Ascending aorta (tissue), 2 donors: ENCODE measurements at places on chromosomes 4 and X. TPM values are rescaled to one million over a fixed set of nuclear protein-coding genes. Genes with fewer than 3 reads are reported as not detected.

The TMEM164 gene
- total RNA-seq = 15.0 TPM

The MAGEC2 gene
- total RNA-seq = not detected

DNA sequence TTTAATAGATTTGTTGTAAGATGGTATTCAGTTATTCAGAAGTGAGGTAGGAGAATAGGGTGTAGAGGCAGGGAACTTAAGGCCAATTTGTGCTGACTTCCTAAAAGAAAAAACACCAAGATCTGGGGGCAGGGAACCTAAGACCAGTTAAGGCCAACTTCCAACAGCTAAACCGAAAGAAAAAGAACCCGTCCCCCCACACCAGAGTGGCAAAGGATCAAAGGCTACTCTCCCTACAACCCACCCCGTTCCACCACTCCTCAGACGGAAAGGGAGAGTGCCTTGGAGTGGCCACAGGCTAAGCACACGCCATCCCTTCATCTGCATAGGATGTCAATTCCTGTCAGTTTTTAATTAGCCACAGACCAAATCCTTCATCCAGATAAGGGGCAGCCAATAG is 3.7 kb upstream of the ZNF718 start:
- H3K4me1 ChIP-seq = peaks cover 1% of the 10 kb centered on the region
- H3K27me3 ChIP-seq = no peaks in the 10 kb centered on the region
- no peak overlapping the region for H3K4me3 ChIP-seq
- no peak overlapping the region for H3K27ac ChIP-seq

DNA sequence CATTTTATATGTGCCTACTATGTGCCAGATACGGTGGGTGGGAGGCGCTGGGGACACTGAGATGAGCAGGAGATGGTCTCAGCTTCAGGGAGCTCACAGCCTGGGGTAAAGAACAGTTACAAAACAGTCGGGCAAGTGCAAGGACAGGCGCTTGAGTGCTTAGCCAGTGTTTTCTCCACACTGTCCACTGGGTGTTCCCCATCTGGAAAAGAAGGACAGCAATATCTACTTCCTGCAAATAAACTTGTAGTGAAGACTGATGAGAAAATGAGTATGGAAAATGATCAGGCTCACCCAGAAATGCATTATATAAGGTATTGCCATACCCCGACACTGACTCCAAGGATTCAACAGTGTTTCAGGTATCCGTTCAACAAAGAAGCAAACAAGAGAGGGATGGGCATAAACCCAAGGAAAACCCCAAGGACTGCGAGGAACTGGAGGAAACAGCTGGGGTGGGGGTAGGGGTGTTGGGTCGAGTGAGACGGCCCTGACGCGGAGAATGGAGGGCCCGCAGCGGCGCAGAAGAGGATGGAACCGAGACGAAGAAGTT is 835 bp downstream of the TMEM185A start:
- H3K27me3 ChIP-seq = no peaks in the 10 kb centered on the region
- peak overlapping the region; percentile 45 for H3K27ac ChIP-seq
- peak overlapping the region; percentile 59 for H3K4me3 ChIP-seq
- no peaks in the 10 kb centered on the region for H3K4me1 ChIP-seq

DNA sequence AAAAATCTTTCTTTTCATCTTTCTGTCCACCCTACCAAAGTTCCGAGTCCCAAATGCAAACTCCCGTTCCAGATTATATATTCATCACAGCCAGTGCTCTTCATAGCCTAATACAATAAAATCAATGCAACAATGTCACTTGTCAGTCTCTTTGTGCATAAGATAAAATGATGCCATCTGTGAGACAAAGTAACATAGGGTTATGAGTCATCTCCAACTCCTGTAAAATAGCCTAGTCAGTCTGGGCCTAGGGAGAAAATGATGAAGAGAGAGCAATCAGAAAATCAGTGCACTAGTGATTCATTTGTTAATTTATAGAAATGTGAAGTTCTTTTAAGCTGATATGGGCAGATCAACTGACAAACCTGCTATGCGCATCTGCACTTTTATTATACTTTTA is 689.1 kb upstream of the DIAPH2 start:
- no peaks in the 10 kb centered on the region for H3K4me1 ChIP-seq
- no peaks in the 10 kb centered on the region for H3K27me3 ChIP-seq
- DNase-seq = no peak
- no peaks in the 10 kb centered on the region for H3K36me3 ChIP-seq
- no peak overlapping the region for H3K4me3 ChIP-seq
- no peak overlapping the region for H3K27ac ChIP-seq

GRCh38 chrX:316351-317325 is 2.0 kb downstream of the GTPBP6 start:
- H3K27ac ChIP-seq = peak overlapping the region; percentile 96
- peaks cover 33% of the 10 kb centered on the region for H3K36me3 ChIP-seq
- no peak for DNase-seq
- no peaks in the 10 kb centered on the region for H3K27me3 ChIP-seq

DNA sequence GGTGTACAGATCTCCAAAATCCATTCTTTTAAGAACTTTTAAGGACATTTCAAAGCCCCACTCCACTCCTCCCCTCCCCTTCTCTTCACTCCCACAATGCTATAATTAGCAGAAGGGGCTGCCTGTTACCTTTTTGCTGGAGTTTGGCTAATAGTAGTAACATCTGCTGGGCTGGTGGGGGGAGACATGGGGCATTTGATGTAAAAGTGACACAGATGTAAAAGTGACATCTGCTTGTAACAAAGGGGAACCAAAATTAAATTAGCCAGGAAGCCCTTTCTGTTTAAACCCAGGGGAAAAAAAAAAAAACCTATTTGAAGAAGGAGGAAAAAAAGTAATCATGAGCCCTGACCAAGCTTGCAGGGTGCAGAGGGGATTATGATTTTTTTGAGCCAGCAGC is 5.4 kb upstream of the PHOX2B start:
- H3K4me1 ChIP-seq = no peaks in the 10 kb centered on the region
- H3K27me3 ChIP-seq = no peaks in the 10 kb centered on the region
- no peak overlapping the region for H3K27ac ChIP-seq
- no peak for DNase-seq
- H3K4me3 ChIP-seq = no peak overlapping the region
- H3K36me3 ChIP-seq = no peaks in the 10 kb centered on the region

- no peak overlapping the region for H3K4me3 ChIP-seq
- no peak overlapping the region for H3K27ac ChIP-seq
- no peaks in the 10 kb centered on the region for H3K27me3 ChIP-seq
- no peaks in the 10 kb centered on the region for H3K4me1 ChIP-seq
- DNase-seq = no peak
Observed at GRCh38 chr4:8709729-8710360, 117.3 kb downstream of the CPZ start.

- H3K27me3 ChIP-seq = no peaks in the 10 kb centered on the region
- no peaks in the 10 kb centered on the region for H3K4me1 ChIP-seq
- H3K4me3 ChIP-seq = no peak overlapping the region
Observed at GRCh38 chrX:1554469-1555210, 17.7 kb upstream of the P2RY8 start.

GRCh38 chr4:144384408-144384807 is 243.9 kb upstream of the GYPA start:
- no peaks in the 10 kb centered on the region for H3K36me3 ChIP-seq
- no peak overlapping the region for H3K4me3 ChIP-seq
- no peak overlapping the region for H3K27ac ChIP-seq
- no peak for DNase-seq

GRCh38 chr4:101328063-101328602 is 19.2 kb downstream of the PPP3CA start:
- H3K27ac ChIP-seq = no peak overlapping the region
- no peak overlapping the region for H3K4me3 ChIP-seq
- peaks cover 3% of the 10 kb centered on the region for H3K4me1 ChIP-seq

GRCh38 chrX:149522916-149523315 is 17.8 kb upstream of the IDS start:
- no peak overlapping the region for H3K27ac ChIP-seq
- no peak for DNase-seq
- no peaks in the 10 kb centered on the region for H3K4me1 ChIP-seq
- H3K36me3 ChIP-seq = no peaks in the 10 kb centered on the region
- H3K27me3 ChIP-seq = no peaks in the 10 kb centered on the region
- no peak overlapping the region for H3K4me3 ChIP-seq

DNA sequence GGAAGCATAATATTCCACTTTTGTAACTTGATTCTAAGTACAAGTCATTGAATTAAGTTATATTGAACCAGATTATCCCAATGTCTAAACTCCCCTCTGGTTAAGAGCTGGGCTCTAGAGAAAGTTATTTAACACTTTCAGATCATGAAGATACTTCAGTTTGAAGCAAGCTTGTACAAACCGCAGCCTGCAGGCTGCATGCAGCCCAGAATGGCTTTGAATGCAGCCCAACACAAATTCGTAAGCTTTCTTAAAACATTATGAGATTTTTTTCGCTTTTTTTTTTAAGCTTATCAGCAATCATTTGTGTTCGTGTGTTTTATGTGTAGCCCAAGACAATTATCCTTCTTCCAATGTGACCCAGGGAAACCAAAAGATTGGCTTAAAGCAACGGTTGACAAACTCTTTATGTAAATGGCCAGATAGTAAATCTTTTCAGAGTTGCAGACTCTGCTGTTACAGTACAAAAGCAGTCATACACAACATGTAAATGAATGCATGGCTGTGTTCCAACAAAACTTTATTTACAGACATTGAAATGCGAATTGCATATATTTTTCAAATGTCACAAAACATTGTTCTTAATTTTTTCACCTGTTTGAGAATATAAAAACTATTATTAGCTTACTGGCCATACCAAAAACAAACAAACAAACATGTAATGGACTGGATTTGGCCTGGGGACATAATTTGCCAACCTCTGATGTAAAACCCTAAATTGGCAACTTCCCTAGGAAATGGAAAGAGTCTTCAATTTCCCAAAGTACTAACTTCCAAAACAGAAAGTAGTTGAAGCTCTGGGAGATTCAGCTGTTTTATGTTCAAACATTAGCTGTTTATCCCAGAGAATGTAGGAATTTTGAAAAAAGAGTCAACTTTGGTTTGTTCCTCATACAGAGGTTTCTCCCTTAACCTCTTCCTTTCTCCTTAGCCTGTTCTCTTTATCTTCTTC is 201.1 kb upstream of the MBNL3 start:
- DNase-seq = no peak
- H3K36me3 ChIP-seq = no peaks in the 10 kb centered on the region
- H3K4me3 ChIP-seq = no peak overlapping the region
- H3K27me3 ChIP-seq = no peaks in the 10 kb centered on the region
- no peak overlapping the region for H3K27ac ChIP-seq
- H3K4me1 ChIP-seq = no peaks in the 10 kb centered on the region

DNA sequence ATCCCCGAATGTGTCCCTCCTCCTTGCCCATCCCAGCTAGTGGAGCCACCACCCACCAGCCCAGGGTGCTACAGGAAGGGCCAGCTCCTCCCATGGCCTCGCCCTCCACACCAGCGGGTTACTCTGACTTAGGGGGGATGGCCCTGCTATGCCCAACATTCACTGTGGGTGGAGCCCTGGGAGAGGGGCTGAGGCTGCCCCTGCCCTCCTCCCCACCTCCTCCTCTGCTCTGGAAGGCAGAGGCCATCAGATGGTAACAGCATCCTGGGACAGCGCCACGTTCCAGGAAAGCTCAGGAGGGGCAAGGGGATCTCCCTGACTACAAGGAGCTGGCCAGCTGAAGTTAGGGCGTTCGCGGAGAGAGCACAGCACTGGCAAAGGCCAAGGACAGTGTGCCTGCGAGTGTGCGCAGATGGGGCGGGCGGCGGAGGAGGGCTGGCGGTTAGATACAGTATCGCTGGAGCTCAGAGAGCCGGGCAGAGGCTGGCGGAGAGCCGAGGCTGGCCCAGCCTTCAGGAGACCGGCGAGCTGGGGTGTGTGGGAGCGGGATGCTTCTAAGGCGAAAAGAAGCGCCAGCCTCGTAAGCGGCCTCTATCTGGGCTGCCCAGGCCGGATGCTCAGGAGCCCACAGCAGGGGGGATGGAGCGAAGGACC is 1.5 kb downstream of the JAKMIP1 start:
- no peaks in the 10 kb centered on the region for H3K4me1 ChIP-seq
- peak; percentile 52 for DNase-seq
- H3K27me3 ChIP-seq = no peaks in the 10 kb centered on the region
- H3K27ac ChIP-seq = no peak overlapping the region
